Epithelial cell of esophagus (primary cell): ENCODE measurements at places on chromosomes 2 and 18.

- DNase-seq = no peak
Observed at GRCh38 chr2:195560209-195560895, 96.7 kb upstream of the SLC39A10 start.

- no peak for DNase-seq
Observed at GRCh38 chr18:38651736-38652135, 1086.1 kb upstream of the CELF4 start.

- DNase-seq = no peak
Observed at GRCh38 chr18:42920621-42921020, 194.9 kb downstream of the RIT2 start.

- peak; percentile 67 for DNase-seq
Observed at GRCh38 chr18:60018618-60019462, 119.0 kb downstream of the PMAIP1 start.

DNA sequence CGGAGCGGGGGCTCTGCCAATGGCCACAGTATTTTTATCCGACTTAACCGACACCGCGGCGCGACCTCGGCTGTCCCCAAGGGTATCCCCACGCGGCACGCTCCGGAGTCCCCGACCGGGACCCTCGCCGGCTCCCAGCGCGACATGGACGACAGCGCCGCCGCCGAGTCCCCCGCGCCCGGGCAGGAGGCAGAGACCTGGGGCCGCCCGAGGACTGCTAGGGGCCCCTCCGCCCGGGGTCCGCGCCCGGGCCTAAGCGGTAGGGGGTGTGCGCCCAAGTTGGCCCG, 468 bp downstream of the UXS1 start:
- DNase-seq = no peak

GRCh38 chr2:10481055-10481665, 33.0 kb upstream of the ODC1 start:
- DNase-seq = no peak
